ENCODE measurements at places on chromosomes 16 and 17. TPM values are rescaled to one million over a fixed set of nuclear protein-coding genes. Genes with fewer than 3 reads are reported as not detected.

DNA sequence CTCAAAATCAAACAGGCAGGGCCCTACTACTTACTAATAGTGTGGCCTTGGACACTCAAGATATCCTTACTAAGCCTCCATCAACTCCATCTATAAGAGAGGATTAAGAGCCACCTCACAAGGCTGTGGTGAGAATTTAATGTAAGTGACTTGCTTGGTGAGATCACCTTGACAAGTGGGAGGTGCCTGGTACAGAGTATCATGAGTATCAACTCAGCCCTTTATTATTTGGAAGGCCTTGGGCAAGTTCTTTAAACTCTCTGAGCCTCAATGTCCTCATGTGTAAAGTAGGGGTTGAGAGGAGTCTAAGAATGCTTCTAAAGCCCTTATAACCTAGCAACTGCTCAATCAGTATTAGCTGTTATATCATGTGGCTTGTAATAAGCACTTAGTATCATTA, 15.0 kb downstream of the THUMPD1 start:
- H3K36me3 ChIP-seq, result no peaks in the 10 kb centered on the region
- H3K4me1 ChIP-seq, result no peaks in the 10 kb centered on the region
- H3K4me3 ChIP-seq, result no peak overlapping the region
- H3K27me3 ChIP-seq, result no peaks in the 10 kb centered on the region
- no peak for DNase-seq

DNA sequence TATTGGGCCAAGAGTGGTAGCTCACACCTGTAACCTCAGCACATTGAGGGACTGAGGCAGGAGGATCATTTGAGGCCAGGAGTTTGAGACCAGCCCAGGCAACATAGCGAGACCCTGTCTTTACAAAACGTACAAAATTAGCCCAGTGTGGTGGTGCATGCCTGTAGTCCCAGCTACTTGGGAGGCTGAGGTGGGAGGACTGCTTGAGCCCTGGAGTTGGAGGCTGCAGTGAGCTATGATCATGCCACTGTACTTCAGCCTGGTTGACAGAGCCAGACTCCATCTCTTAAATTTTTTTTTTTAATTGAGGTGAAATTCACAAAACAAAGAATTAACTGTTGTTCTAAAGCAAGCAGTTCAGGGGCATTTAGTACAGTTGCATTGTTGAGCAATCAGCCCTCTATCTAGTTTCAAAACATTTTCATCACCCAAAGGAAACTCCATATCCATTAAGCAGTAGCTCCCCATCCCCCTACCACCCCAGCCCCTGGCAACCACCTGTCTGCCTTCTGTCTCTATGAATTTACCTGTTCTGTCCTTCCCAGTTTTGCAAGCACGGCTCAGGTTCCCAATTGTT, 15.6 kb downstream of the SNX29 start:
- H3K36me3 ChIP-seq, result no peaks in the 10 kb centered on the region
- H3K4me1 ChIP-seq, result no peaks in the 10 kb centered on the region
- H3K4me3 ChIP-seq, result no peak overlapping the region
- H3K27ac ChIP-seq, result no peak overlapping the region

- no peak overlapping the region for H3K4me3 ChIP-seq
- DNase-seq, result no peak
- no peaks in the 10 kb centered on the region for H3K4me1 ChIP-seq
- H3K27me3 ChIP-seq, result no peaks in the 10 kb centered on the region
Measured at GRCh38 chr17:82932518-82933310, 92.9 kb upstream of the ZNF750 start.

GRCh38 chr16:18045356-18045755, 291.2 kb downstream of the NPIPA8 start:
- H3K27ac ChIP-seq, result no peak overlapping the region
- H3K4me1 ChIP-seq, result no peaks in the 10 kb centered on the region
- DNase-seq, result no peak
- H3K27me3 ChIP-seq, result no peaks in the 10 kb centered on the region

- H3K27ac ChIP-seq, result no peak overlapping the region
- no peak for DNase-seq
- H3K4me1 ChIP-seq, result no peaks in the 10 kb centered on the region
Measured at GRCh38 chr16:87424266-87424665, 32.1 kb downstream of the MAP1LC3B start.

DNA sequence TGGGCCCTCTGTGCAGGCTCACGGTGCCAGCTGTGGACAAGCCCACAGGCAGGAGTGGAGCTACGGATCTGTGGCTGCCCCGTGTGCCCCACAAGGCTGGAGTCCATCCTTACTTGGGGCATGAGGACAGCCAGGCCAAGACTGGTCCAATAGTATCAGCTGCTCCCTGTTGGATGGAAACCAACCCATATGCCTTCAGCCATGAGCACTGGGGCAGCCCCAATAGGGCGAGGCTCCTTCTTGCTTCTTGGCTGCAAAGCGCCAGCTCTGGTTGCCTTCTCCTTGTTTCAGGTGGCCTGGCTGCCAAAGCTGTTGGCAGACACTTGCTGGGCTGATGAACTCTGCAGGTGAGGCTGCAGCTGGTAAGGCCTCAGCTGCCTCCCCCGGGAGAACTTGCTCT, 188.0 kb downstream of the ENGASE start:
- no peak overlapping the region for H3K4me3 ChIP-seq
- no peaks in the 10 kb centered on the region for H3K4me1 ChIP-seq
- H3K36me3 ChIP-seq, result no peaks in the 10 kb centered on the region
- no peak for DNase-seq

DNA sequence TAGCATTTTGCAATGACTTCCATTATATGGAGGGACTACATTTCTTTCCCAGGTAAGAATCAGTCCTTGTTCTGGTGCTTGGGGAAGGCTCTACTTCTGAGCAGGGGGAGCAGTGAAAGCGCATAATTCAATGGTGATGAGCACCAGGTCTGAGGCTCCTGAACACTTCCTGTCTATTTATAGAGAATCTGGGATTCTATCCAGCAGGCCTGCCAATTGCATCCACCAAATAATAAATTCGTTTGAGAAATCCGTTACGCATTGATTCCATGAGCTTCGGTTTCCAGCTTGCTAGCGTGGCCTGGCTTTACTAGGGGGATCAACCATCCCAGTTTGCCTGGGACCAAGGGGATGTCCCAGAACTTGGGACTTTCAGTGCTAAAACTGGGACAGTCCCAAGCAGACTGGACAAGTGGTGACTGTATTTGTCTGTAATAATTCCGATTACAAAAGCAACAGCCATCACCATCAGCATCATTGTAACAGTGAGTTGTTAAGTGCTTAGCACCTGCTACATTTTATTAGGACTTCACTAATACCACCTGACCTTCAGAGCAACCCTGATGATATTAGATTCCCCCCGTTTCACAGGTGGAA, 349.9 kb downstream of the MAF start:
- no peak overlapping the region for H3K27ac ChIP-seq
- H3K4me1 ChIP-seq, result no peaks in the 10 kb centered on the region
- H3K27me3 ChIP-seq, result no peaks in the 10 kb centered on the region

- peak overlapping the region; percentile 10 for H3K4me3 ChIP-seq
- H3K27ac ChIP-seq, result peak overlapping the region; percentile 66
- peaks cover 11% of the 10 kb centered on the region for H3K4me1 ChIP-seq
- peaks cover 7% of the 10 kb centered on the region for H3K36me3 ChIP-seq
- DNase-seq, result peak; percentile 22
Measured at GRCh38 chr17:76492989-76493501, 8.2 kb downstream of the RHBDF2 start.

DNA sequence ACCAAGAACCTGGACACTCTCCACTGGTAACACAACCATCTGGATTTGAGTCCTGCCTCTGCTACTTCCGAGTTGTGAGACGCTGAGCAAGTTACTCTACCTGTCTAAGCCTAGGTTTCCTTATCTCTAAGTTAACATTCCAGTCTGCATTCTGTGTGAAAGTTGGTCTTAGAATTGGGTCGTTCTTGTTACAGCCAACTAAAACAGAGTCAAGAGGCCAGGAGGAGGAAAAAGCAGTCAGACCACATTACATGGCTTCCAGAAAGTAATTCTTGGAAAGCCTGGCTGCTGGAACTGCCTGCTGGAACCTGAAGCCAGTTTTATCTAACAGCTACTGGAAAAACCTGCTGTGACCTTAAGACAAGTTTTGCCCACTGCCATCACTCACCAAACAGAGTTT, 38.4 kb upstream of the XYLT1 start:
- H3K27me3 ChIP-seq, result peaks cover 3% of the 10 kb centered on the region
- no peaks in the 10 kb centered on the region for H3K36me3 ChIP-seq
- no peak overlapping the region for H3K4me3 ChIP-seq
- H3K4me1 ChIP-seq, result no peaks in the 10 kb centered on the region

GRCh38 chr17:57556320-57556719, 188.8 kb downstream of the CCDC182 start:
- peaks cover 18% of the 10 kb centered on the region for H3K4me1 ChIP-seq
- no peaks in the 10 kb centered on the region for H3K27me3 ChIP-seq
- H3K36me3 ChIP-seq, result no peaks in the 10 kb centered on the region
- no peak overlapping the region for H3K27ac ChIP-seq
- H3K4me3 ChIP-seq, result no peak overlapping the region

DNA sequence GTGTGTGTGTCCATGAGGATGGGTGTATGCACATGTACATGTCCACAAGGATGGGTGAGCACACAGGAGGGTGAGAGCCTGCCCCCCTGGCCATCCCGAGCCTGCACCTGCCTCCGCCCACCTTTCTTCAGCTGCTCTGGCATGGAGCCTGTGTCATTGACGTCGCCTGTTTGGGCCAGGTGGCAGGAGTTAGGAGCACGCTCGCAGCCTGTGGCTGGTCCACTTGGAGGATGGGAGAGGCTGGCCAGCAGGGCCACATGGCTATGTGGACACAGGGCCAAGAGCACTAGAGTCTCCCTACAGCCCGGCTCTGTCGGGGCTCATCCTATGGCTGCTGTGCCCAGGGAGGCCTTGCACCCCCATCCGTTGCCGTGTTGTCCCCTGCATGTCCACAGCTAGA, 21.4 kb downstream of the BAHCC1 start:
- H3K27me3 ChIP-seq, result peaks cover 85% of the 10 kb centered on the region
- H3K4me3 ChIP-seq, result no peak overlapping the region

The CARD14 gene
- total RNA-seq, result 0.06 TPM

The MYO15A gene
- total RNA-seq, result 1.9 TPM

The GRAPL gene
- total RNA-seq, result 85.5 TPM
